Calu3 (cell line): ENCODE measurements at places on chromosomes 16 and 17.

DNA sequence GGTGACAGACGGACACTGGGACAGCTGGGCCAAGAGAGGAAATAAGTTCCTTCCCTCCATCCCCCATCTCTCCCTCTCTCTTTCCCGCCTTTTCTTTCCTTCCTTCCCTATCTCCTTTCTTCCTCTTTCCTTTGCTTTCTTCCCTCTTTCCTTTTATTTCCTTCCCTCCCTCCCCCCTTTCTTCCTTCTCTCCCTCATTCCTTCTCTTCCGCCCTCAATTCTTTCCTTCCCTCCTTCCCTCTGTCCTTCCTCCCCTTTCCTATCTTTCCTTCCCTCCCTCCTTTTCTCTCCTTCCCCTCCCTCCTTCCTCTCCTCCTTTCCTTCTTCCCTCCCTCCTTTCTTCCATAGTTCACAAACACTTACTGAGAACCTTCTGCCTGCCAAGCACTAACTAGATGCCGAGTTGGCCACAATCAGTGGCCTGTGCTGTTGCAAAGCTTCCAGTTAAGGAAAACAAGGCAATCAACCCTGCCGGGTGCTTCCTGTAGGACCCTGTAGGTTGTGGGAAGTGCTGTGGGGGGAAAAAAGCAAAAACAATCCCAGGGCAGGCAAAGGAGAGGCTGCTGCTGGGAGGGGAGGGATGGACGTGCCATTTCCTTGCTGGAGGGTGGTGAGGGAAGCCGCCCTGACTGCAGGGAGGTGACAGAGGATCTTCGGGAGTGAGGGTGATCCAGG, 31.7 kb downstream of the ABCC6 start:
- no peak for DNase-seq

DNA sequence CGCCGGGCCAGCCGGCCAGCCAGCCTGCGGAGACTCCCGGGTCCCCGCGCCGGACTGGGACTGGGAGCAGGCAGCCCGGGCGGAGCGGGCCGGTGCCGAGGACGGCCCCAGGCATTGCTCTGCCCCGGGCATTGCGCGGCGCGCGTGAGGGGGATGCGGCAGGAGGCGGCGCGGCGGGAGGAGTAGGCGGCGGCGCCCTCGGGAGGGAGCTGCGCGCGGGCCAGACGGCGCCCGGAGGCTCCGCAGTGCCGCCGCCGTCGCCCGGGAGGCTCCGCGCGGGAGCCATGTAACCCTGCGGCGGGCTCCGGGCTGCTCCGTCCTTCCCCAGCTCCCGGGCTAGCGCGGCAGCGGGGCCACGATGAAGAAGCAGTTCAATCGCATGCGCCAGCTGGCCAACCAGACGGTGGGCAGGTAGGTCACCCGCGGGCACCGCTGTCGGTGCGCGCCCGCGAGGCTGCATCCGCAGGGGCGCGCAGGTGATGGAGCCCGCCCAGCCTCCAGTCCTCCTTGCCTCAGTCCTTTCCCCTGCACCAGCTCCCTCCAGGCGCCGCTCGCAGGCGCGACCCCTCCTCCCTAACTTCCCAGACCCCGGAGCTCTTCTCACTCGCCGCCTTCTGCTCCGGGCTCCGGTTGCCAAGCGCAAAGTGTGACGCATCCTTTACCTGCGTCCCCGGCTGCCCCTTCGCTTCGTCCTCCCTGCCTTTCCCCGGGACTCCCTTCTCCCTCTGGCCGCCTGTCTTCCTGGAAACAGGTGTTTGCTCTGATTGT, at the start of gene ARHGAP44:
TSS of gene ARHGAP44 (plus strand) at position 18 of the 768 bp plus-strand sequence. CDS start at position 359, 341 bp downstream.
- DNase-seq = peak; percentile 72

DNA sequence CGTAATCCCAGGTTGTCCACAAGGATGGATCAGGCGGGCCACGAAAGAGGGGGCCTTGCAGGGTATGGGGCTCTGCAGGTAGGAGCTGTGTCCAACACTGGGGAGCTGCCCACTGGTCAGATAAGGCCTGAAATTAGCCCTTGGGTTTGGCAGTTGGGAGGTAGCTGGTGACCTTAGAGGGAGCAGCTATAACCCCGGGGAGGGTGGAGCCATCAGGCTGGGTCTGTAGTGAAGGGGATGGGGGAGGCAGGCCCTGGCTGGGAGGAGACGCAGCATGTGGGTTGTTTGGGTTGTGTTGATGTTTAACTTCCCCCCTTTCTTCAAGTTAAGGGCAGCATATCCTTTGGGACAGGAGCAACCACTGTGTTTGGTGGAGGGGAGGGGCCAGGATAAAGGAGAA, 5.9 kb downstream of the MLLT6 start:
- no peak for DNase-seq

GRCh38 chr16:70161350-70161749, 12.2 kb upstream of the CLEC18C start:
- no peak for DNase-seq

DNA sequence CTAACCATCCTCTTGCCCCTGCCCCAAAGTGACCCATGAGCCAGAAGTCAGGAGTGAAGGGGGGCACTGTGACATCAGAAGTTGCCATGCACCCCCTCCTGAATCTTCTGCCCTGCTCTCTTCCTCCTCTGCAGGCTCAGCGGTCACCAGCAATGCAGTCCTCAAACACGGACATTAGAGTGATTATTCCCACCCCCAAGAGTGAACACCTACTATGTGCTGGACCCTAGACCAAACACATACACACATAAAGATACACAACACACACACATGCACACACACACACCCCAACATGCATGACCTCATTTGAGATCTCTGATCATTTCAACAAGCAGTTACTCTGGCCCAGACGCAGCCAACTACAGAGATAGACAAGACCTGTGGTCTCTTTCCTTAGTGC, at the start of gene CDRT4:
TSS of gene CDRT4 (minus strand) at position 30 of the 400 bp plus-strand sequence. CDS start 27,383 bp downstream, outside the sequence.
- no peak for DNase-seq

DNA sequence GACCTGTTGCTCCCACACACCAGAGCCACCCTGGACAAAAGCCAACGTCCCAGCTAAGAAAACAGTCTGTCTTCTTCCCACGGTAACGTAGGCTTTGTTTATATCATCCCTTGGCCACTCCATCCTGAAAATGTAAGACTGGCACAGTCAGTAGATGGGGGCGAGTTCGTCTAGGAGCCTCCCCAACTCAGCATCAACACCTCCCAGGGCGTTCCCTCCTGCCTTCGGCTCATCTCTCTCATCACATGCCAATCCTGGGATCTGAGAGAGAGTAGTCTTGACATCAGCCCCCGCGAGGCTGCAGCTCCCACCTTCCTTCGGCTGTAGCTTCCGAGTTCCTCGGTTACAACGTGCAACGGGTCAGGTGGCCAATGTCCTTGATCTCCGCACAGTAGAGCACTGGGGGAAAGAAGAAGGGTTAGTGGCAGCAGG, 894 bp downstream of the RNF227 start:
- DNase-seq = no peak

DNA sequence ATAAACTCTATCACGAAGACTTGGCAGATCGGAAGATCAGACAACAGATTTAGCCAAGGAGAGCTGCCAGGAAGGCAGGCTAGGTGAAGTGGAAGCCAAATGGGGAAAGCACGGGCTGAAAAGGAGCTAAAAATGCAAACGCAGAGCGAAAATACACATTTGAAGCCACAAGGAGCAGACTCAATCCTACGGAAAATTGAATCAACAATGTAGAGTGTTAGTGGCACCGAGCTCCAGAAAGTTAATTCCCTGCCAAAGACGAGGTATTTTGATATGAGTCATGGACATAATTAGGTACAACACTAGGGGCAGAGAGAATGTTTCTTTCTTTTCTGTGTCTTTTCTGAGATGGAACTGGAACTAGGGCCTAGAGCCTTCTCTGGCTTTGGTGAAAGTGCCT, 20.7 kb downstream of the GSG1L start:
- DNase-seq = no peak

DNA sequence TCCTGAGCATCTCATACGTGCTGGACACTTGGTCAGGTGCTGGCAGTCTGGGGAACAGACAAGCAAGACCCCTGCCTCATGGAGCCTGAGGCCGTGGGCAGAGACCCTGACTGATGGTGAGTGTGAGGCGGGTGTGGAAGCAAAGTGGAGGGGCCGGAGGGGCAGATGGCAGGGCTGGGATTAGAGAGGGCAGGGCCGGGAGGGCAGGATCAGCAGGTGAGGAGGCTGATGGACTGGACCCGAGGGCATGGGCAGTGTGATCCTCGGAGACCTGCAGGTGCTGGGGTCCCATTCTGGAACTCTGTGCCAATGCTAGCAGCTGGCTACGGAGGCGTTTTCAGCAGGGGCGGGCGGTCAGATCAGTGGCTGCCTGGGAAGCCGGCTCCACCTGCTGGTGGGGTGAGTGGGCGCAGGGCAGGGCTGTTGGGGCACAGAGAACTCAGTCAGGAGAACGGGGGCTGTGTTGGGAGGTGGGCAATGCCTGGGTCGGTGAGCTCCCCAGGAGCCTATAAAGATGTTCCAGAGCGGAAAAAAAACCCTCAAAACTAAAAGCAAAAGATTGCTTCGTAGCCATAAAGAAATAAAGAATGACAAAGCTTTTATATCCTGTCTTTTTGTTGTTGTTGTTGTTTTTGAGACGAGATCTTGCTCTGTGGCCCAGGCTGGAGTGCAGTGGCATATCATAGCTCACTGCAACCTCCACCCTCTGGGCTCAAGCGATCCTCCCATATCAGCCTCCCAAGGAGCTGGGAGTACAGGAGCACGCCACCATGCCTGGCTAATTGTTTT, 8.9 kb upstream of the C16orf74 start:
- peak; percentile 85 for DNase-seq

- no peak for DNase-seq
These were observed 17.3 kb downstream of the XYLT1 start for GRCh38 chr16:17453364-17454038.

- DNase-seq = no peak
These were observed 733.4 kb upstream of the SOX9 start for GRCh38 chr17:71387456-71387855.

DNA sequence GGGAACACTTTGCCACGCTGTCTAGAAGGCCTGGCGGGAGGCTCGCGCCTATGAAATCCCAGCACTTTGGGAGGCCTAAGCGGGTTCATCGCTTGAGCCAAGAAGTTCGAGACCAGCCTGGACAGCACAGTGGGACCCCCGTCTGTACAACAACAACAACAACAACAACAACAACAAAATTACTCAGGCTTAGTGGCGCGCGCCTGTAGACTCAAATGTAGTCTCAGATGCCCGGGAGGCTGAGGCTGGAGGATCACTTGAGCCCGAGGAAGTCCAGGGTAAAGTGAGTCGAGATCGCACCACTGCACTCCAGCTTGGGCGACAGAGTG, 297 bp upstream of the SLFN13 start:
- no peak for DNase-seq

DNA sequence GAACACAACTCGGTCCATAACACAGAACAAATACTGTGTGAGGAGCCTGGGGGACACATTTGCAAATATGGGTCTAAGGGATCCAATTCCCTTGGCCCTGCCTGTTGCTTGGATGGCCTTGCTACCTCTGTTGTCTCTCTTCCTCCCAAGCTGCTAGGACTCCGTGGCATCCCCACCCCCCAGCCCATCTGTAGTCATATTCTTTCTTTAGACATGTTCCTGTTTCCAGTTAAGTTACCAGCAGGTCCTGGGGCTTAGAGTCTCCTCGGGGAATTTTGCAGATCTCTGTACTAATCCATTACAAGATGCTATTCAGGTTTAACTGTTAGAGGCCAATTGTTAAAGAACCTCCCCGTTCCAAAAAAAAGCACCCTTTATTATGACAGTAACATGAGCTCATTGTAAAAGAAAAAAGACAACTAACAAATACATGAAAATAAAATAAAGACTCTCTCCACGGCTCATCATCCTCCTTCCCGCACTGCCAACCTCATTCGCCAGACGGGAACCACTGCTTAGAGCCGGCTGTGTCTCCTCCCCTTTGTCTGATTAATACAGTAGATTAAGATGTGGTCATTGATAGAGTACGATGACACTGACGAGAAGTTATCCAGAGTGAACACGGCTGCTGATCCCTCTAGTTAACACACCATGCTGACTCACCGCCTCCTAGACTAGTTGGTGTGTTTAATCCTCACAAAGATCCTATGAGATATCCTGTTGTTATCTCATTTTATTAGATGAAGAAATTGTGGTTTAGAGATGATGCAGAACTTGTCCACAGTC, 22.2 kb downstream of the HS3ST4 start:
- DNase-seq = no peak

DNA sequence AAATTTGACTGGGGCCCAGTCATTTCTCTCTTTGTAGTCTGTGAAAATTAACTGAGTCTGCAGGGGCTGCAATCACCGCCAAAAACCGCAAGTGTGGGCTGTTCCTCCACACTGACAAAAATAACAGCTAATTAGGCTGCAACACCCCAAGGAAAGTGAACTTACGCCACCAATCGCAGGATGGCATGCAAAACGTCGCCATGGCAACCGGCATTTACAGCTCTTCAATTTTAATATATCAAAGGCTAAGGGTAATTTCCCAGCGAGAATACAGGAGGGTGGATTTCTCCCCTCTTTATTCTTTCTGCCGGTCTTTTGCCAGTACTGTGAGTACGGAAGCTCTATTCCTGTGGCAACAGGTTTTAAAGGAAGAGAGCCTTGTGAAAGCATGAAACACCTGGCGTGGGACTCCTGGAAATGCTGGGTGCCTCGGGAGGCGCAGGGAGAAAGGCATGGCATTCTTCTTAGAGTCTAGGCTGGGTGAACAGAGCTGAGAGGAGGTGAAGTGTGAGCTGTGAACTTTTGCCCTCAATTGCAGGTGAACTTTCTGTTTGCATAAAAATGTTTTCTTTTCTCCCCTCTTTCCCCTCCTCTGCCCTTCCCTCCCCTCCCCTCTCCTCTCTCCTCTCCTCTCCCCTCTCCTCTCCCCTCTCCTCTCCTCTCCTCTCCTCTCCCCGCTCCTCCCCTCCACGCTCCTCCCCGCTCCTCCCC, 399.7 kb downstream of the XYLT1 start:
- no peak for DNase-seq

GRCh38 chr17:19706791-19707727, 9.3 kb downstream of the SLC47A2 start:
- no peak for DNase-seq

DNA sequence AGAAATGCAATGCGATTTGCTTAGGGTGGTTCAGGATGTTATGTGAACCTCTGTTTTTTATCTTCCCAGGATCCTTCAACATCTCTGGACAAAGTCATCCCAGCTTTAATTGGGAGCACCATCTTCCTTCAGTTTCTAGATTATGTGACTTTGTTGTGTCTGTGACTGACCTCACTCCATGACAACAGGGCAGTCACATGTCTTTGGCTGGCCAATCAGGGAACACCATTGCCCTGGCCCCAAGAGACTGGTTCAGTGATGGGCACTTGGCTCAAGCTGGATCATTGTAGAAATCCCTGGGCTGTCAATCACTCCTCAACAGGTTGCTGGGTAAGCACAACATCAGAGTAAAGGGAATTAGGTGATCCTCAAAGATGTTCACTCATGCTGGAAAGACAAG, 499.7 kb downstream of the XYLT1 start:
- DNase-seq = no peak

DNA sequence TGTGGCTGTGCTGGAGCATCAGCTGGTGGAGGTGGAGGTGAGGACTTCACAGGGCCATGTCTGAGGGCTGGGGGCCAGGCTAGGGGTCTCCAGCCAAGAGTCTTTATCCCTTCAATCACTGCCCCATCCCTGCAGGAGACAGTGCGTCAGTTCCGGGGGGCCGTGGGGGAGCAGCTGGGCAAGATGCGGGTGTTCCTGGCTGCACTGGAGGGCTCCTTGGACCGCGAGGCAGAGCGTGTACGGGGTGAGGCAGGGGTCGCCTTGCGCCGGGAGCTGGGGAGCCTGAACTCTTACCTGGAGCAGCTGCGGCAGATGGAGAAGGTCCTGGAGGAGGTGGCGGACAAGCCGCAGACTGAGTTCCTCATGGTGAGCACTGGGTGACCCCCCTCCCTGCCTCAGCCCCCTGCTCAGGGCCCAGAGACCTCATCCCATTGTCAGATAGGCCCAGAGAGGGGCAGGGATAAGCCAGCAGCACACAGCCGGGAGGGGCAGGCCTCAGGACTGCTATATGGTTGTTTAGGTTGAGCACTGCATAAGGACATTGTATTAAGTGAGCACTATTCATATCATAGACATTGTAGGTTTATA, 2.3 kb upstream of the PYDC1 start:
- DNase-seq = no peak
